ENCODE measurements at places on chromosomes 5 and 9.

- no peak for DNase-seq
These were observed 940 bp upstream of the CAMK4 start for GRCh38 chr5:111223101-111223786.

- no peak for DNase-seq
These were observed 24.9 kb downstream of the MAN2A1 start for GRCh38 chr5:109714592-109714991.

DNA sequence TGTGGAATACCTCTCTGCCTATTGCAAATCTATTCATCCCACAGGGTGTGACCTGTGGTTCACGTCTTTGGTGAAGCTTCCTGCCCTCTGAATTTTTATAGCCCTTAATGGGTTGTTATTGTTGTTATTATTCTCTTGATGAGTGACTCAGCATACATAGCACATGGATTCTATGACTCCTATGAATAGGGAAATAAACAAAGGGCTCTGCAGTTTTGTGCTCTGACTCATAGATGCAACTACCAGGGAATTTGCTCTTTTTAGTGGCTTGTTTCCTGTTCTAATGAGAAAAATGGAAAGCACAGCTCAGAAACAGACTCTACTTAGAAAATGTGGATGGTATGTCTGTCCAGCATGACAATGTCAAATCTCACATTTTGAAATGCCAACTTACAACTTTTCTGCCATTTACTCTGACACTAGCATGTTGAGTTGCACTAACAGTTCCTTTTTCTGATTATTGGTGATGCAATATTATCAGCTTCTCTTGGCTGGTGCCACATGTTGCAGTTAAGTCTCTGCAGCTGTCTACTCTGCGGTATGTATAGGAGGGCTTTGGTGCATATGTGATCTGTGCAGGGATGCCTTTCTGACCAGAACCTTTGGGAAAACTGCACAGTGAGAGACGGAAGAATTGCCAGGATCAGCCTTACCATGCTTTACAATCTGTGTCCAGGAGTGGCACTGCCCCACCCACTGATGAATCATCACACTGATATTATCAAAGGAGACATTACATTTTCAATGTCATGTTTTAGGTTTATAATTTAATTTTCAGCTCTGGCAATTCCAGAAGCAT is 996.4 kb upstream of the WWC1 start:
- DNase-seq, result no peak

DNA sequence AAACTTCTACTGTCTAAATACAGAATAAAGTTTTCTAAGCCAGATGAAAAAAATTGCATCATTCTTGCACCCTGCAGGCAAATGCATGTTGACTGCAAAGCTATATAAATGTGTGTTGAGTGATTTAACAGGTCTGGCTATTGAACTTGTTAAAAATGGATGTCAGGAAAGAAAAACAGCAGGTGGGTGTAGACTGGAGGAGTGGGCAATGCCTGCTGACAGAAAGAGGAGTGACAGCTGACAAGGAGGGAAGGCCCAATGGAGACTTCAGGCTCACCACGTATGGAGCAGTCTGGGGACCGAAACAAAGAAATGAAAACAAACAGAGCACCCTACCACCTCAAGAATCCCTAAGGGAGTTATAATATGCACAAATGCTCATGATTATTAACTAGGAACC is 127.8 kb downstream of the GRIA1 start:
- no peak for DNase-seq

- no peak for DNase-seq
These were observed 24.4 kb downstream of the ERAP1 start for GRCh38 chr5:96783326-96783725.

DNA sequence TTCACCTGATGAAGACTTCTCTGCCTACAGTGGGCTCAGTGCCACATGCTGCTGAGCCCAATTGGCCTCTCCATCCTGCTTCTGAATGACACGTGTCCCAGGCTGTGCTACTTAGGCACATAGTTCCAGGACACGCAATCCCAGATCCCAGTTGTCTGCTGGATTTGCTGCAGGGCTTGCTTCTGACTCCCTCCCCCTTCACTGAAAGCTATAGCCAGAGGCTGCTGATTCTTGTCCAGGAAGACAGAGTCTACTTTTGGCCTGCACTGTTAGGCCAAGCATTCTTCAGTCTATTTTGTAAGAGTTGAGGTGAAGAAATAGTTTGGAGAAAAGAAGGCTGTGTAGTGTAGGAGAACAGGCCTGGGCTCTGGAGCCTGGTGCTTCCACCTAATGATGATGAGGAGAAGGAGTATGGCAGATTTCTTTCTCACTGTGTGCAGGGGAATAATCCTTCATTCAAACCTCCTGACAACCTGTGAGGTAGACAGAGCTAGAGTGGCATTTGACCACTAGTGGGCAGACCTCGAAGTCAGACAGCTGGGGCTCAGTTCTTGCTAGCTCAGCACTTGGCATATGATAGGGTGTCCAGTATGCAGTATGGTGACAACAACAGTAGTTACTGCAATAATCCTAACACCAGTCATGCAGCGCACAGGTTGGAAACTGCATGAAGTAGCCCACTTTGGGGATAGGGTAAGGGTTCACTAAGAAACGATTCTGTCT is 19.5 kb upstream of the ASPN start:
- DNase-seq, result no peak

Data from GM12891 (cell line).